Fibroblast of pulmonary artery (primary cell): ENCODE measurements at places on chromosomes 2 and 18.
A peak's percentile ranks its signal among the peaks of the same experiment; 100 is the strongest.

GRCh38 chr2:30670453-30670852 lies 136.8 kb downstream of the CAPN13 start:
- no peak for DNase-seq

GRCh38 chr2:88831792-88832248 lies 140.3 kb downstream of the RPIA start:
- peak; percentile 56 for DNase-seq

DNA sequence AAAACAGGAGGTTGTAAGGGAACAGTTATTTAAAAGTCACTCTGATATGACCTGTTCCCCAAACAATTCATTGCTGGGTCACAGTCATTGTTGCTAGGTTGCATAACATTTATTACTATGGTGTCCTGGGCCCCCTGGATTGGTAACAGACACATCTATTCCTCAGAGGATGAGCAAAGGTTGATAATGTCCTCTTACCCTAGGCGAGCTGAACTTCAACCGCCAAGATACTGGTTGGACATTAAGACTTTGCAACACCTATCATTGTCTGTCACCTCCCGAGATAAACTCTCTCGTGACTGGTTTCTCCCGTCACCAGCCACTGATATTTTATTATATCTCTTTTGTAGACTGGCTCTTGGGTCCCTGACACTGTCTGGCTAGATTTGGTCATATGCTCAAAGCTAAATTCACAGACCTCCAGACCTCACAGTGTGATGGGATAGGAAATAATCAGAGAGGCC lies 361.3 kb downstream of the ZNF521 start:
- no peak for DNase-seq

DNA sequence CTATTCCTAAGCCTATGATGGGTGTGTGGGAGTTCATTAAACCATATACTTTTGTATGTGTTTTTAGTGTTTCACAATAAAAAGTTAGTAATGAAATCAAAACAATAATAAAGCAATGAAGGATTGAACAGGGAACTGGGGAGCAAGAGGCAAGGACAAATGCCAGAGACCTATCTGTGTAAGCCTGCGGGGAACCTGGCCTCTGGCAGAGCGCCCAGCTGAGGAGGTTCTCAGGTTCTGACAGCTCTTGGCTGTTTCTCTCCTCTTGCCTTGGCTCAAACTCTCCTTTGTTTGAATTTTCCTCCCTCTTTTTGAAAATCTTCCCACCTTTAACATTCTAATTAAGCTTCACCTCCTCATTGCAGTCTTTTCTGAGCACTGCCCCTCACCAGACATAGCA lies 200.0 kb upstream of the NCKAP5 start:
- DNase-seq = peak; percentile 22

- peak; percentile 77 for DNase-seq
These were observed 181.2 kb downstream of the ATAD2B start for GRCh38 chr2:23745726-23746105.

- no peak for DNase-seq
These were observed 6.3 kb upstream of the ECEL1 start for GRCh38 chr2:232493701-232494474.

DNA sequence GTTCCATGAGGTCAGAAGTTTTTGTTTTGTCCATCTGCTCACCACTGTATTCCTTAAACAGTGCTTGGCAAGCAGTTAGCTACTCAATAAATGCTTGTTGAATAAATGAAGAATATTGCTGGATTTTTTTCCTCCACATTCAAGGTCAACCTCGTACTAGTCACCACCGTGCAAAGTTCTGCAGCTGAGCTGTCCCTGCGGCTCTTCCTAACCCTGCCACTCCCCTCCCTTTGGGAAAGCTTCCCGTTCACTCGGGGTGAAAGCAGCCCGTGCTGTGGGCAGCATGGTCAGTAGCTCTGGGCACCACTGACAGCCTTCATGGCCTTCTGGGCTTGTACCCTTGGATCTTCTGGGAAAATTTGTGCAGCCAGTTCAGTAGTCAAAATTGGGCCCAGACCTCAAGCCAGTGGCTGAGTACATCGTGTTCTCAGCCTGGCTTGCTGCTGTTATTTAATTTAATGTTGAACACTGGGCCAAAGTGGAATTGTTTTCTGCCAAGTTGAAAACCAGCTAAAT lies 469.3 kb upstream of the RAB12 start:
- no peak for DNase-seq

DNA sequence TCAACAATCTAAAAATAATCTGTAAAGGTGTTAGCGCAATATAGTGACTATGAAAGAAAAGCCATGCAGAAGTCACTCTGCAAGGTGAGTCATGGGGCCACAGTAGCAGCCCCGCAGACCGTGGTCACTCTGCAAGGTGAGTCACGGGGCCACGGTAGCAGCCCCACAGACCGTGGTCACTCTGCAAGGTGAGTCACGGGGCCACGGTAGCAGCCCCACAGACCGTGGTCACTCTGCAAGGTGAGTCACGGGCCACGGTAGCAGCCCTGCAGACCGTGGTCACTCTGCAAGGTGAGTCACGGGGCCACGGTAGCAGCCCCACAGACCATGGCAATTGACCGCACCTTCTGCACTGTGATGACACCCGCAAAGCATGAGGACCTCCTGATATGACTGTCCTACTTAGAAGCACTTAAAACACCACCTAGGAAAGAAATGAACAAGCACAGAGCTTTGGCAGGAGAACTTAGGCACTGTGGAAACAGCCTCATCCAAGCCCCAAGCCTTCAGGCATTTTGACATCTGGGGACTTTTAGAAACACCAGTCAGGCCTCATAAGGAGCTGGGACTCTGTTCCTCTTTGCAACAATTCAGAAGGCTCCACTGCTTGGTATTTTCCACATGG lies 70.1 kb downstream of the LDLRAD4 start:
- DNase-seq = no peak

- peak; percentile 33 for DNase-seq
These were observed 185.7 kb upstream of the KLHL29 start for GRCh38 chr2:23199115-23199918.

DNA sequence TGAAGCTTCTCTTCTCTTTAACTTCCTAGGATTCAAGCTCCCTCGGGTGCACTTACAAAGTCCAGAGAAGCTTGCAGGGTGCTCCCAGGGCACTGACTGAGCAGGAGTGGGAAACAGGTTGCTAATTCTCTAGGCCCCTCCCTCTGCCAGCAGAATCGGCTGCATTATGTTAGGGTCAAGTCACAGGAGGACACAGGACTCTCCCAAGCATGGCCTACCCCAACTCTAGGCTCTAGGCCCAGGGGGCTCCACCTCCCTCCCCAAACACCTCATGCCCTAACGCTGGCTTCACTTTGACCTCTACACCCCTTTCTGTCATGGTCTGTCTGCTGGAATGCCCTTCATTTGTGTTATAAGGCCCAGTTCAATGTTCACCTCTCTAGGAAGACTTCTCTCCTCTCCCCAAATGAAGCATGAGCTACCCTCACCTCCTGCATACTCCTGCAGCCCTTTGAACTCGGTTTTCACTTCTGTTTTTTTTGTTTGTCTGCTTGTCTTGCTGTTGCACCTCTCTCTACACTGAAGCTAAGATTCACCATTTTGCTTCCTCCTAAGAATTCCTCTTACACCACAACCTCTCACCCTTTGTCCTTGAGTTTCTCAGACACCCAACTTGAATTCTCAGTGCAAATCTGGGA lies 521.8 kb upstream of the ID2 start:
- no peak for DNase-seq

- no peak for DNase-seq
These were observed 16.1 kb downstream of the WNT10A start for GRCh38 chr2:218896501-218897393.

GRCh38 chr2:3413697-3414096 lies 34.2 kb downstream of the TRAPPC12 start:
- no peak for DNase-seq

- peak; percentile 45 for DNase-seq
These were observed 413 bp downstream of the ALKAL2 start for GRCh38 chr2:287471-287885.
